Right renal pelvis (tissue), 4 donors: ENCODE measurements at places on chromosomes 5 and 9. TPM values are rescaled to one million over a fixed set of nuclear protein-coding genes. Genes with fewer than 3 reads are reported as not detected.

DNA sequence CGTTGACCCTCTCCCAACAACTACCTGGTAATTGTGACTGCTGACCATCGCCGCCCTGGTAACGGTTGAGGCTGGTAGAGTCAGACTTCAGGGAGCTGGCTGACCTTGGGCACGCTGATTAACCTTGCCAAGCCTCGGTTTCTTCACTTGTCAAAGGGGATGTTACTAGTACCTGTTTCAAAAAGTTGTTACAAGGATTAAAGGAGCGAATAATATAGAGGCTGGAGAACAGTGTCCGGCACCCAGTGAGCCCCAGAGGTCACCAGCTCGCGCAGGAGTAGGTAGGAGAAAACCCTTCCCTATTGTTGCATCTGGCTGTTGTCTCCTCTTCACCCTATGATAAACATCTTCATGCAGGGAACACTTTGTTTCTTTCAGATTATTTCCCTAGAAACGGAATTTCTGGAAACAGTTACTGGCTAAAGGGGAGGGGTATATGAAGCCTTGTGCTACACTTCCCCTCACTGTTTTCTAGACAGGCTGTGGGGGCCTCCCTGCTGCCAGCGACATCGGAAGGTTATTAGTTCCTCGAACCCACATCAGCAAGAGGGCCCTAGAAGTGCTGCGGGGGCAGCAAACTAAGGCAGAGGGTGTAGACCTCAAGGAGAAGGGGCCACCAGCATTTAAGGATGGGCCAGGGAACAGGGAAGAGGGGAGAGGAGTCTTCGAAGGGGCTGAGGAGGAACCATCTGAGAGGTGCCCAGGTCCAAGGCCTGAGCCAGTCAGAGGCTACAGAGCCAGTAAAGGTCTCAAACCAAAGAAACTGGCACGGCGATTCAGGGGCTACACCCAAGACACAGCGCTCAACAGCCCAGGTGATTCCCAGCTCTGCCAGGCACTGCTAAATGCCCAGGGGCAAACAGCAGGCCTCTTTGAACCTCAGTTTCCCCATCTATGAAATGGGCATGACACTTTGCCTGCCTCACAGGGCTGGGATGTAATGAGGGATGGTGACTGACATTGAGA is 37.6 kb downstream of the HRH2 start:
- no peak for DNase-seq

- DNase-seq, result no peak
Observed at GRCh38 chr5:137724251-137724650, 11.6 kb downstream of the KLHL3 start.

FAM221B gene
- 0.10 TPM for polyA plus RNA-seq

GRCh38 chr5:179238628-179238970 is 106.7 kb downstream of the ADAMTS2 start:
- no peak for DNase-seq

- DNase-seq, result no peak
Observed at GRCh38 chr5:1011226-1011631, 2.6 kb downstream of the NKD2 start.

- no peak for DNase-seq
Observed at GRCh38 chr5:160450164-160450932, 28.7 kb downstream of the PTTG1 start.

SLC2A8 gene
- 17.1 TPM for polyA plus RNA-seq

SPINK13 gene
- polyA plus RNA-seq, result not detected

DNA sequence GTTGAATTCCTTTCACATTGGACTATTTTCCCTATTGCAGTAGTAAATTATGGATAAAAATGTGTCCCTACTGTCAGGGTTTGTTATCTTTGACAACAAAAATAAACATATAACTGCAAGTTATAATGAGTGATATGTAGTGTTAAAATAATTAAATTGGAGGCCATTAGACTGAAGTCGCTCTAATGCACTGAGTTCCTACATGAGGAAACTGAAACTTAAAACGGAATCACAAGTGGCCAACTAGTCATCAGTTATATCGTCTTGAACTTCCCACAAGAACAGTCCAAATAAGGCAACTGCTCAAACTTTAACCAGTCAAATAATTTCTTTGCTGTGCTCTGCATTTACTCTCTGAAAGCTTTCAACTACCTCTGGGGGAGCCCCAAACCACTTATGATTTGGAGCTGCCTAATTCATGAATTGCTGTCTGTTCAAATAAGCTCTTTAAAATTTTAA is 2.1 kb upstream of the IFT74 start:
- no peak for DNase-seq

DNA sequence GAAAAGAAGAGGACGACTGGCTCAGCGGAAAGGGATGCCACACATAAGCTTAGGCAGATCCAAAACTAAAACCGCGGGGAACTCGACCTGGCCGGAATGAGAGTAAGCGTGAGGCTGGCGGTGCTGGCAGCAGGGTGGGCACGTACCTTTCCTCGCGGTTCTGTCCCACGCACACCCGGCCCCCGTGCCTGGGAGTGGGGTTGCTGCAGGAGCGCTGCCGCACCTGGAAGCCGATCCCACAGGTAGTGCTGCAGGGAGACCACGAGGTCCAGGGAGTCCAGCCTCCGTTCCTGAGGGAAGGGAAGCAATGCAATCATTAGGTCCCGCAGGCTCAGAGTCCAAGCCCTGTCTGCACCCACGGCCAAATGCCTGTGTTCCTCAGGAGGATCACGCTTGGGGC is 427.0 kb downstream of the SEMA5A start:
- no peak for DNase-seq
